Thoracic aorta (tissue), 2 donors: ENCODE measurements at places on chromosomes 3 and 15.

DNA sequence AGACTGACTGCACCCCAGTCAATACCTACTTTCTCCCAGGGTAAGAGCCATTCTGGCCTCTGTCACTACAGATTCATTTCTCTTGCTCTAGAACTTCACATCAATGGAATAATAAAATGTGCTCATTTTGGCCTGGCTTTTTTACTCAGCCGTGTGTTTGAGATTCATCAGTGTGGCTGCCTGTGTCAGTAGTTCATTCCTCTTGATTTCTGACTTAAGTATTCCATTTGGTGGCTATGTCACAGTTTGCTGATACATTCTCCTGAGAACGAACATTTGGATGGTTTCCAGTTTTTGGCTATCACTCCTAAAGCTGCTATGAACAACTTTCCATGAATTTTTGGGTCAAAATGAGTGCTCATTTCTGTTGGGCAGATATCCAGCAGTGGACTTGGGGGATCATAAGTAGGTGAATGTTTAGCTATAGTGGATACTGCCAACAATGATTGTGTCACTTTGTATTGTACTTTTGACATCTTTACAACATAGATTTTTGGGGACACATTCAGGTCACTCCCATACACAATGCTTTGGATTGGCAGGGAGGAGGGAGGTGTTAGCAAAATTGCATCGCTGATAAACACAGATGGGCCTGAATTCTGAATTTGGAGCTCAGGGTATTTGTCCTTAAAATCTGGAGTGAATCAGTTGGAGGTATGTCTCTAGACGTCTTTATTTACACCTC is 19.8 kb upstream of the FAM107A start:
- no peaks in the 10 kb centered on the region for H3K27me3 ChIP-seq
- DNase-seq: no peak
- H3K4me3 ChIP-seq: no peak overlapping the region

- H3K27me3 ChIP-seq: no peaks in the 10 kb centered on the region
- H3K36me3 ChIP-seq: no peaks in the 10 kb centered on the region
- no peak overlapping the region for H3K27ac ChIP-seq
- no peak overlapping the region for H3K4me3 ChIP-seq
Observed at GRCh38 chr15:37693926-37694325, 240.5 kb upstream of the TMCO5A start.

GRCh38 chr3:185758912-185759311 is 65.9 kb downstream of the IGF2BP2 start:
- no peak overlapping the region for H3K27ac ChIP-seq
- DNase-seq: no peak
- no peaks in the 10 kb centered on the region for H3K4me1 ChIP-seq
- H3K4me3 ChIP-seq: no peak overlapping the region
- H3K36me3 ChIP-seq: no peaks in the 10 kb centered on the region
- no peaks in the 10 kb centered on the region for H3K27me3 ChIP-seq

DNA sequence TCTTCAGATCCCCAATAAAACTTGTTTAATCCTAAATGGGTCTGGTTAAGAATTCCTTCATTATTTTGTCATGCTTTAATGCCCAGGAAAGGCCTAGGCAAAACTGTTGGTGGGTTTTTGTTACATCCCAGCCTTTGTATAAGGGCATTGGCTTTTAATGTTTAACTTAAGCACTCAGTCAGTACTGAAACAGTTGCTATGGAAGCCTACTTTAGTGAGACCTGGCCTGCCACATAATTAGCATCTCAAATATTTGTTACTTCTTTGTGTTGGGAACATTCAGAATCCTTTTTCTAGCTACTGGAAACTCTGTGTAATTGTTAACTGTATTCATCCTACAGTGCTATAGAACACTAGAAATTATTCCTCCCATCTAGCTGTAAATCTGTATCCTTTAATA is 369.6 kb upstream of the ATP10A start:
- H3K36me3 ChIP-seq: no peaks in the 10 kb centered on the region
- DNase-seq: no peak
- H3K4me1 ChIP-seq: no peaks in the 10 kb centered on the region
- no peaks in the 10 kb centered on the region for H3K27me3 ChIP-seq
- H3K4me3 ChIP-seq: no peak overlapping the region
- no peak overlapping the region for H3K27ac ChIP-seq

GRCh38 chr15:39333393-39333792 is 247.5 kb upstream of the THBS1 start:
- H3K36me3 ChIP-seq: no peaks in the 10 kb centered on the region
- no peak overlapping the region for H3K27ac ChIP-seq
- no peak for DNase-seq
- no peaks in the 10 kb centered on the region for H3K27me3 ChIP-seq

DNA sequence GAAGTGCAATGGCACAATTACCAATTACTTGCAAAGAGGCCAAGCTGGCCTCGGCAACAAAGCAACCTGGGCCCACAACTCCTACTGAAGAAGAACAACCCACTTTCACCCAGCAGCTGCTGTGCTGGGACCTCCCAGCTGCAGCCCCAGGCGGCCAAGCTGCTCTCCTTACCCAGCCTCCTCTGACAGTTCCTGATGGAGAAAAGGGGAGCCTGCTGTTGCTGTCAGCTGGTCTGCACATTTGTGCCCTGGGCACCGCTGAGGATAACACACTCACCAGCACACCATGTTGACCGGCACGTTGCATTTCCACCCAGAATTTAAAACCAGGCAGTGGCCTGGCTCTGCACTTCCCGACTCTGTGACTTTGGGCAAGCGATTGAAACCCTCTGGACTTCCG is 33.6 kb downstream of the SSUH2 start:
- H3K27me3 ChIP-seq: no peaks in the 10 kb centered on the region
- H3K36me3 ChIP-seq: no peaks in the 10 kb centered on the region
- DNase-seq: no peak
- H3K4me3 ChIP-seq: no peak overlapping the region
- no peak overlapping the region for H3K27ac ChIP-seq
- H3K4me1 ChIP-seq: peaks cover 9% of the 10 kb centered on the region

DNA sequence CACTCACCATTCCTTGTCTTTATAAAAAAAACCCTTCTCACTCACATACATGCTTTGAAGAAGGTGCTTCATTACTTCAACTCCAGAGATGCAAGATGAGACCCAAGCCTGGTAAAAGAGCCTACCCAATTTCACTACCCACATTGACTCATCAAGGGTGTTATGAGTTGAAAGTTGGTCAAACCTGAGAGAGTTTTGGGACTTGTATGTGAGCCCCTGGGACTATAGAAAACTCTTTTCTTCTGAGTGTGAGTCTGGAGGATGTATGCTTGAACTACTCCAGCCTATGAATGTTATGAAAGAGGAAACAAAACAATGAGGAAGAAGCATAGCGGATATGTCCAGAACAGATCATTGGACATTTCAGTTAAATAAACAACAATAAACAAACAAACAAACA is 106.5 kb upstream of the SATB1 start:
- no peak for DNase-seq
- H3K4me3 ChIP-seq: no peak overlapping the region
- no peaks in the 10 kb centered on the region for H3K4me1 ChIP-seq
- no peak overlapping the region for H3K27ac ChIP-seq

GRCh38 chr3:64796607-64797399 is 109.0 kb upstream of the ADAMTS9 start:
- DNase-seq: no peak
- peaks cover 8% of the 10 kb centered on the region for H3K36me3 ChIP-seq
- no peaks in the 10 kb centered on the region for H3K4me1 ChIP-seq
- H3K4me3 ChIP-seq: no peak overlapping the region
- H3K27ac ChIP-seq: no peak overlapping the region

- no peaks in the 10 kb centered on the region for H3K36me3 ChIP-seq
- no peak overlapping the region for H3K4me3 ChIP-seq
- H3K27ac ChIP-seq: no peak overlapping the region
- H3K27me3 ChIP-seq: no peaks in the 10 kb centered on the region
Observed at GRCh38 chr15:77671362-77672056, 38.8 kb upstream of the LINGO1 start.

GRCh38 chr3:112770032-112770626 is 76.5 kb downstream of the CD200R1L start:
- H3K4me3 ChIP-seq: no peak overlapping the region
- no peaks in the 10 kb centered on the region for H3K36me3 ChIP-seq
- DNase-seq: peak; percentile 39

- H3K27ac ChIP-seq: no peak overlapping the region
- H3K4me3 ChIP-seq: no peak overlapping the region
- peaks cover 12% of the 10 kb centered on the region for H3K4me1 ChIP-seq
- H3K36me3 ChIP-seq: no peaks in the 10 kb centered on the region
- DNase-seq: no peak
Observed at GRCh38 chr15:50860824-50861223, 47.7 kb upstream of the AP4E1 start.

DNA sequence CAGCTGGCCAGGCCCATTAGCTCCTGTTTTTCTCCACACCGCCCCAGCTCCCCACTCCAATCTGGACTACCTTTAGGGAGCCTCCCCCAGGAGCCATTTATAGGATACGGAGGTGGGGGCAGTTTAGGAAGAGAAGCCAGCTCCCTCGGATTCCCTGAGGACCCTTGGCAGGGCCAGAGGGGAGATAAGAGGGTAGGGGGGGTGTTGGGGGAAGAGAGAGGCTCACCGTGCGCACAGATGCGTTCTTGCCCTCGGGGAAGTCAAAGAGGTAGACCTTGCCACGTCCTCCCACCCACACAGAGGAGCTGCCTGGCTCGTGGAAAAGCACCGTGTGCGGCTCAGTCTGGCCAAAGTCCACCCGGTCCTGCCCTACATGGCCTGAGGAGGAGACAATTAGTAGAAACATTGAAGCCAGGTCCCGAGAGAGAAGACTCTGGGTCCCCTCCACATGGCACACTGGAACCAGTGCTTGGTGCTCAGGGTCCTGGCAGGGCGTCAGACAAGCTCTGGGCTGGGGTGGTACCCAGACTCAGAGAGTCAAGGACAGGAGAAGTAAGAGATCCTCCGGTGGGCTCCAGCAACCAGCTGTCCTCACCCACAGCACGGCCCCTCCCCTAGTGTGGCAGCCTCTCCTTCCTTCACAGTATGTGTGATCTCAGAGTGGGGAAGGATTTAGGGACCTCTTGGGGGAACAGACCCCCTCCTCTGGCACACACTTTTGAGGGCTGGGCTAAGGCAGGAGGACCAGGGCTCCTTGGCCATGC is 15.0 kb downstream of the SEMA7A start:
- no peak overlapping the region for H3K27ac ChIP-seq
- H3K4me1 ChIP-seq: peaks cover 11% of the 10 kb centered on the region
- no peak for DNase-seq

DNA sequence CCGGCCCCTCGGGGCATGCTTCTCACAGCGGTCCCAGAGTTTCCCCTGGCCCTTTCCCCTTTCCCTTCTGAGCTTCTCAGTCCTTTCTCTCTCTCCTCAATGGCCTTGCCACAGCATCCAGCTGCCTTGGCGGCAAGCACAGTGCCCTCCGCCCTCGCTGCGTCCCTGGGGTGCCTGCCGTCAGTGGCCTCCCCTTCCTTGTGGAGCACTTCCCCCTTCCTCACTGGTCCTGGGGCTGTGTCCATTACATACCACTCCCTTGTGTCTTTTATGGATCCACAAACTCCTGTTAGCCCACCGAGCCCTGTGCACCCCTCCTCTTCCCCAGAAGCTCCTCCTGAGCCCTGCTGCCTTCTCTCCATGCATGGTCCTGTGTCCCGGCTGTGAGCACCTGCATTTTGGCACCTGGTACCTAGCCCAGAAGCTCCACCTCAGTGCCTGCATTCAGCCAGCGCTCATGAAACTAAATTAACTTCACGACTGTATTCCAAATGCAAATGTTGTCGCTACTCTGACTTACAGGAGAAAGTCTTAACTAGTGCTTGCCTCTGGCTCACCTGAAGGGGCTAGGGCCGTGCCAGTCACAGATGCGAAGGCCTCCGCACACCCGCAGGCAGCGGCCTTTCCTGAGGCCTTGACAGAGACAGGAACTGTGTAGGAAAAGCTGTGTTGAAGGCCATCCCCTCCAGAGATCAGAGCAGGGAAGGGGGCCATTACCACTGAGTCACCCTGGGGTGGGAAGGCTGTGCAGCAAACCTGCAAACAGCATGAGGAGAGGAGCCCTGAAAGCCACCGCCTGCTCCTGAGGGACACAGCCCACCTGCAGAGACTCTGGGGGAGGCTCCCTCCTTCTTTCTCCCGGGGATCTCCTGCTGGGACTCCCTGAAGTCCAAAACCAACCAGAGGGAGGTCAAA is 19.1 kb upstream of the KLF13 start:
- H3K36me3 ChIP-seq: no peaks in the 10 kb centered on the region
- no peak for DNase-seq
- no peaks in the 10 kb centered on the region for H3K27me3 ChIP-seq

- no peak overlapping the region for H3K4me3 ChIP-seq
- no peaks in the 10 kb centered on the region for H3K36me3 ChIP-seq
- DNase-seq: no peak
- no peak overlapping the region for H3K27ac ChIP-seq
- H3K27me3 ChIP-seq: no peaks in the 10 kb centered on the region
Observed at GRCh38 chr3:140922634-140923033, 19.0 kb upstream of the SLC25A36 start.

- no peak overlapping the region for H3K27ac ChIP-seq
- no peaks in the 10 kb centered on the region for H3K4me1 ChIP-seq
- no peaks in the 10 kb centered on the region for H3K27me3 ChIP-seq
- H3K4me3 ChIP-seq: no peak overlapping the region
- DNase-seq: no peak
Observed at GRCh38 chr15:70047386-70048197, 50.1 kb downstream of the TLE3 start.

GRCh38 chr15:31480356-31481025 is 153.9 kb downstream of the KLF13 start:
- no peak overlapping the region for H3K27ac ChIP-seq
- H3K27me3 ChIP-seq: no peaks in the 10 kb centered on the region
- no peaks in the 10 kb centered on the region for H3K36me3 ChIP-seq
- DNase-seq: no peak

DNA sequence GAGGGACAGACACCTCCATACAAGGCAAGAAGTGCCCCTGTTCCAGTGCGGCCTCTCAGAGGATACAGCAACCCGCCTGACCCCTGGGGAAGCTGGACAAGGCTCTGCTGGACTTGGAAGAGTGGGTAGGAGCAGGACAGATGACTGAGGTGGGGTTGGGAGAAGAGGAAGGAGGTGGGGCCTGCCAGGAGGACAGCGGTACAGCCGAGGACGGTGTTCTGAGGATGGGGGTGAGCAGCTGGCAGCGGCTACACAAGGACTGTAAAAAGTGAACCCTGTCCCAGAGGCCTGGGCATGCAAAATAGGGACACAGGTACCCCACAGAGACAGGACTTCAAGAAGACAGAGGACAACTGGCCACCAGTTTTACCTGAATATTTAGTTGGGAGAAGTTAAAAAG is 23.5 kb upstream of the ELP6 start:
- H3K4me3 ChIP-seq: no peak overlapping the region
- no peaks in the 10 kb centered on the region for H3K27me3 ChIP-seq
- H3K36me3 ChIP-seq: no peaks in the 10 kb centered on the region
- DNase-seq: no peak

DNA sequence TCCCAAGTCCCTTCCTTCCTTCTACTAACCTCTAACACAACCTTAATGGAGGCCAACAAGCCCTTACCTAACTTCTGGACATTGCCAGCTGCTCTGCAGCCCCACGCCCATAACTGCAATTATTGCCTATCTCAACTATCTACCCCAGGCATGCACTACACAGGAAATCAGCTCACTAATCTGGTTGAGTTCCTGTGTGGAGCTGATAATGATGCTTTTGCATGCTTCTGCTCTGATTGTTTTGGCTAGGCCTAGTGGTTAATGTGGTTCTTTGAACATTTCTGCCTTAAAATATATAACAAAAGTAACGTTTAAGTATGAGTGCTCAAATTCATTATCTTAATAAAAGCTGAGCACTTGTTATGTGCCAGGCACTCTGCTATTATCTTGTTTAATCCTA is 463.9 kb downstream of the MFSD1 start:
- no peaks in the 10 kb centered on the region for H3K4me1 ChIP-seq
- H3K27me3 ChIP-seq: no peaks in the 10 kb centered on the region
- no peaks in the 10 kb centered on the region for H3K36me3 ChIP-seq
- no peak overlapping the region for H3K4me3 ChIP-seq
- no peak for DNase-seq
